Hepatocyte (in vitro differentiated cells): ENCODE measurements at places on chromosomes 12 and 14.

DNA sequence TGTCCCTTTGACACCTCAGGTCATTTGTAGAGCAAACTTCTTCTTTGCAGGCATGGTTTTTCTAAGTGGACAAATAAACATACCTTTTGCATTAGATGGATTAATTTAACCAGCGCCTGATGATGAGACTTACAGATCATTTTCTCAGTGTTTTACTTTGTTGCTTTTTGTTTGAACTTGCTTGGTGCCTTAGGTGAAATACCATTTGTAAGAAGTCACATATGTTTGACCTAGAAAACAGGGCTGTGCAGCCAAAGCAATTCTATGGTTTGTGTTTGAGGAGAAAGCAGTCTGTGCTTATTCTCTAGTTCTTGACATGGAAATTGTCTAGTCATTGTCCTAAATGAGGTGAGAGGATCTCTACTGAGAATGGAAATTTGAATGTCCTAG, 111.1 kb downstream of the DIP2B start:
- no peaks in the 10 kb centered on the region for H3K27me3 ChIP-seq
- DNase-seq: no peak
- no peaks in the 10 kb centered on the region for H3K36me3 ChIP-seq
- H3K27ac ChIP-seq: peak overlapping the region; percentile 34
- H3K4me3 ChIP-seq: no peak overlapping the region
- peaks cover 43% of the 10 kb centered on the region for H3K4me1 ChIP-seq

- no peak overlapping the region for H3K27ac ChIP-seq
- H3K36me3 ChIP-seq: no peaks in the 10 kb centered on the region
- H3K4me3 ChIP-seq: no peak overlapping the region
- no peaks in the 10 kb centered on the region for H3K27me3 ChIP-seq
- DNase-seq: no peak
- H3K4me1 ChIP-seq: no peaks in the 10 kb centered on the region
These were observed 12.8 kb downstream of the KCNC2 start for GRCh38 chr12:75196865-75197264.

DNA sequence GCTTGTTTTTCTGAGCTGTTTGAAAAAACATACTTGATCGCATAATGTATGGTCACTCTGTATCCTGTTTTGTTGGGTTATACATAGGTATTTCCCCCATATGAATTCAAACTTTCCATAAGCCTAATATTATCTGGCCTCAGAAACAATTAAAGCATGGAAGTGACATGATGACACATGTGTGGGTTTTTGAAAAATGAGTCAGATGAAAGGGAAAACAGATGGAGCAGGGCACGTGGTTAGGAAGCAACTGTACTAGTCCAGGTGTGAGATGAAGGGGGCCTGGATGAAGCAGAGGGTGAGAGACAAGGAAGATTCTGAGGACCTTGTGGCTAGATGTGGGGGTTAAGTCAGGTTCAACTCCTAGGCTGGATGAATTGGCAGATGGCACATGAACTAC, 92.7 kb upstream of the DNM1L start:
- no peak for DNase-seq
- H3K4me1 ChIP-seq: no peaks in the 10 kb centered on the region
- H3K36me3 ChIP-seq: no peaks in the 10 kb centered on the region
- H3K27me3 ChIP-seq: no peaks in the 10 kb centered on the region
- no peak overlapping the region for H3K27ac ChIP-seq

GRCh38 chr14:67990576-67990975, 171.0 kb downstream of the RAD51B start:
- peak overlapping the region; percentile 37 for H3K27ac ChIP-seq
- H3K4me3 ChIP-seq: no peak overlapping the region
- peaks cover 12% of the 10 kb centered on the region for H3K4me1 ChIP-seq
- DNase-seq: no peak
- no peaks in the 10 kb centered on the region for H3K36me3 ChIP-seq
- H3K27me3 ChIP-seq: no peaks in the 10 kb centered on the region

GRCh38 chr12:47903151-47903611, 1.6 kb downstream of the VDR start:
- DNase-seq: peak; percentile 44
- peaks cover 8% of the 10 kb centered on the region for H3K27me3 ChIP-seq
- no peak overlapping the region for H3K4me3 ChIP-seq
- no peak overlapping the region for H3K27ac ChIP-seq
- H3K4me1 ChIP-seq: peaks cover 34% of the 10 kb centered on the region
- H3K36me3 ChIP-seq: no peaks in the 10 kb centered on the region

DNA sequence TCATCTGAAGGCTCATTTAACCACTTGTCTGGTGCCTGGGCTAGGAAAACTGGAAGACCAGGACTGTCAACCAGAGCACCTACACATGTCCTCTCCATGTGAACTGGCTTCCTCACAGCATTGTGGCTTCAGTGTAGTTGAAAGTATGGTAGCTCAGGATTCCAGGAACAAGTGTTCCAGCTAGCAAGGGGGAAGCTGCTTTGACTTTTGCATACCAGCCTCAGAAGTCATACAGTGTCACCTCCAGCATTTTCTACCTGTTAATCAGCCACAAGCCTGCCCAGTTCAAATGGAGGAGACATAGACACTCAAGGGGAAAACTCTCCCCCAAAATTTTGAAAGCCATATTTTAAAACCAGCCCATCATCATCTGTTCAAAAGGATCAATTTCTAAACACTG, 212.8 kb upstream of the CAND1 start:
- H3K36me3 ChIP-seq: no peaks in the 10 kb centered on the region
- no peaks in the 10 kb centered on the region for H3K4me1 ChIP-seq
- no peak overlapping the region for H3K27ac ChIP-seq
- no peak for DNase-seq

DNA sequence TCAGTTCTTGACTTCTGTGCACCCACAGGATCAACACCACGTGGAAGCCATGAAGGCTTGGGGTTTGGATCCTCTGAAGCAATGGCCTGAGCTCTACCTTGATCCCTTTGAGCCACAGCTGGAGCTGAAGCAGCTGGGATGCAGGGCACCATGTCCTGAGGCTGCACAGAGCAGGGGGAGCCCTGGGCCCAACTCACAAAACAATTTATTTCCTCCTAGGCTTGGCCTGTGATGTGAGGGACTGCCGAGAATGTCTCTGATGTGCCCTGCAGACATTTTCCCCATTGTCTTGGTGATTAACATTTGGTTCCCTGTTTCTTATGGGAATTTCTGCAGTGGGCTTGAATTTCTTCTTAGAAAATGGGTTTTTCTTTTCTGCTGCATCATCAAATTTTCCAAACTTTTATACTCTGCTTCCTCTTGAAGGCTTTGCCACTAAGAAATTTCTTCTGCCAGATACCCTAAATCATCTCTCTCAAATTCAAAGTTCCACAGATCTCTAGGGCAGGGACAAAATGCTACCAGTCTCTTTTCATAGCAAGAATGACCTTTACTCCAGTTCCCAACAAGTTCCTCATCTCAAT, 288.2 kb downstream of the CCDC59 start:
- no peaks in the 10 kb centered on the region for H3K27me3 ChIP-seq
- H3K27ac ChIP-seq: no peak overlapping the region
- no peaks in the 10 kb centered on the region for H3K36me3 ChIP-seq
- no peak for DNase-seq
- no peaks in the 10 kb centered on the region for H3K4me1 ChIP-seq

- no peak overlapping the region for H3K4me3 ChIP-seq
- no peaks in the 10 kb centered on the region for H3K36me3 ChIP-seq
- peaks cover 3% of the 10 kb centered on the region for H3K27me3 ChIP-seq
- H3K27ac ChIP-seq: no peak overlapping the region
- no peaks in the 10 kb centered on the region for H3K4me1 ChIP-seq
- no peak for DNase-seq
These were observed 7.8 kb upstream of the NOVA1 start for GRCh38 chr14:26605602-26606001.

GRCh38 chr12:120199595-120200306, 1.2 kb downstream of the RPLP0 start:
- H3K36me3 ChIP-seq: peaks cover 2% of the 10 kb centered on the region
- H3K4me1 ChIP-seq: peaks cover 28% of the 10 kb centered on the region
- H3K27me3 ChIP-seq: no peaks in the 10 kb centered on the region
- H3K4me3 ChIP-seq: peak overlapping the region; percentile 44

- H3K4me3 ChIP-seq: no peak overlapping the region
- peak; percentile 79 for DNase-seq
- H3K27me3 ChIP-seq: peaks cover 3% of the 10 kb centered on the region
- no peak overlapping the region for H3K27ac ChIP-seq
- no peaks in the 10 kb centered on the region for H3K4me1 ChIP-seq
- H3K36me3 ChIP-seq: no peaks in the 10 kb centered on the region
These were observed 20.9 kb upstream of the ANO2 start for GRCh38 chr12:5965950-5966383.

- H3K4me3 ChIP-seq: no peak overlapping the region
- H3K36me3 ChIP-seq: no peaks in the 10 kb centered on the region
- no peak overlapping the region for H3K27ac ChIP-seq
- no peak for DNase-seq
- H3K27me3 ChIP-seq: no peaks in the 10 kb centered on the region
These were observed 187.4 kb upstream of the RASSF8 start for GRCh38 chr12:25771041-25771440.

DNA sequence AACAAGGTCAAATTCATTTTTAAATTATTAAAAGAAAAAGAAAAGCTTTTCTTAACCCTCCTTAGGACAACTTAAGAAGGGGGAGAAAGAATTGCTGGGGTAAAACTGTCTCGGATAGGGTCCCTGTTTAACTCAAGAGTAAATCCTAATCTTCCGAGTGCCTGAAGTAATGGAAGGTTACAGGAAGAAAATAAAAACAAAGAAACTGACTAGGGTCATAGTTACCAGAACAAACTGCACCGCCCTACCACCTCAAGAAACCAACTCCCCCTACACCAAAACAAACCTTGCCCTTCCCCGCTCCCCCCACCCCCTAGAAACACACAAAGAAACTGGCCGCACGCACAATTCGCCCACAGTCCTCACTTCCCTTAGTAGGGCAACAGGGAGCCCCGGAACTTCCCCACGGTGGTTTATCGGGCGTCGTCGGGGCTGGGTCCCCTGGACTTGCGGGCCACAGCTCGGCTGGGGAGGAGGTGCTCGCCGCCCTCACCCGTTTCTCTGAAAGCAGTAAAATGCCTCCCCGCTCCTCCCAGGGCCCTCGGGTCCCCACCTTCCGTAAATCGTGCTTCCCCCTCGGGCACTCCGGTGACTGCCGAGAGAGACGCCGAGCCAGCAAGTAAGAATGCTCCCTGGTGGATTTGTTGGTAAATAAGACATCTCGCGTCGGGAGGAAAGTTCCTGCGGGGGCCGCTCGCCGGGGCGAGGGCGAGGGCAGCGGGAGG, 2.4 kb downstream of the SINHCAF start:
- peak overlapping the region; percentile 67 for H3K4me3 ChIP-seq
- peak overlapping the region; percentile 99 for H3K27ac ChIP-seq
- no peak for DNase-seq
- H3K27me3 ChIP-seq: no peaks in the 10 kb centered on the region
- no peaks in the 10 kb centered on the region for H3K36me3 ChIP-seq

GRCh38 chr12:3920351-3921150, 47.4 kb upstream of the PARP11 start:
- H3K4me1 ChIP-seq: peaks cover 26% of the 10 kb centered on the region
- no peaks in the 10 kb centered on the region for H3K36me3 ChIP-seq
- H3K27ac ChIP-seq: peak overlapping the region; percentile 81
- no peak overlapping the region for H3K4me3 ChIP-seq
- H3K27me3 ChIP-seq: no peaks in the 10 kb centered on the region

- no peak for DNase-seq
- no peaks in the 10 kb centered on the region for H3K36me3 ChIP-seq
- H3K4me1 ChIP-seq: peaks cover 15% of the 10 kb centered on the region
- H3K27ac ChIP-seq: peak overlapping the region; percentile 58
- H3K4me3 ChIP-seq: no peak overlapping the region
These were observed 1.0 kb upstream of the SERPINA3 start for GRCh38 chr14:94611179-94611578.

- H3K4me1 ChIP-seq: no peaks in the 10 kb centered on the region
- no peak overlapping the region for H3K27ac ChIP-seq
- DNase-seq: peak; percentile 22
- no peak overlapping the region for H3K4me3 ChIP-seq
- H3K27me3 ChIP-seq: no peaks in the 10 kb centered on the region
These were observed 52.1 kb downstream of the AVPR1A start for GRCh38 chr12:63098851-63099250.

GRCh38 chr12:114935658-114936057, 251.7 kb upstream of the TBX3 start:
- no peak for DNase-seq
- H3K36me3 ChIP-seq: no peaks in the 10 kb centered on the region
- no peak overlapping the region for H3K4me3 ChIP-seq

DNA sequence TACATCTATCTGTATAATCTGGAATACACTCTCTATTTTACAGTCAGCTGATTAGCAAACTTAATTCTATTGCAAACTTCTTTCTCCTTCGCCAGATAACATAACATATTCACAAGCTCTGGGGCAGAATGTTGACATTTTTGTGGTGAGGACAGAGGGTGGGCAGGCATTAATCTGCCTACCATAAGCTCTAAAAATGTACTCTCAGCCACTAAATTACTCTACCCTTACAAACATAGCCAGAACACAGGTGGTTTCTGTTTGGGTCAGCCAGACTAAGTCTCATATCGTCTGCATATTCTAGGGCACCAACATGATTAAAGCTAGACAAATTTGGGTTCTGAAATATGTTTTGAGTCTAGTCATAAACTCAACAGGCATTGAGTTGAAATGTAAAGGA, 90.1 kb downstream of the SLC6A15 start:
- H3K27ac ChIP-seq: no peak overlapping the region
- DNase-seq: no peak
- H3K36me3 ChIP-seq: no peaks in the 10 kb centered on the region
- H3K4me3 ChIP-seq: no peak overlapping the region
- no peaks in the 10 kb centered on the region for H3K4me1 ChIP-seq

DNA sequence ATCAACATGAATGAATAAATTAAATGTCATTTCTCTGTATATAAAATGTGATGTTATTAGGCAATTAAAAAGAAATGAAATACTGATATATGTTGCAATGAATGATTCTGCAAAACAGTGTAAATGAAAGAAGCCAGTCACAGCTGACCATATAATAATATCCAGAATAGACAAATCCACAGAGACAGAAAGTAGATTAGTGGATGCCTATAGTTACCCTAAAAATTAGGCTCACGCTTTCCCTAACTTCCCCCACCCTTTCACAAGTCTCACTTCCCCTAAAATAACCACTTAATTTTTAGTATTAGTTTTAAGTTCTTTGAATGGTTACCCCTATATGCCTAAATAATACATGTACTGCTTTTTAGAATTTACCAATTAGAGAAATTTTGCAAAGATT, 348.9 kb upstream of the FAR2 start:
- peaks cover 5% of the 10 kb centered on the region for H3K4me1 ChIP-seq
- H3K36me3 ChIP-seq: no peaks in the 10 kb centered on the region
- peak overlapping the region; percentile 24 for H3K27ac ChIP-seq
- H3K27me3 ChIP-seq: no peaks in the 10 kb centered on the region

DNA sequence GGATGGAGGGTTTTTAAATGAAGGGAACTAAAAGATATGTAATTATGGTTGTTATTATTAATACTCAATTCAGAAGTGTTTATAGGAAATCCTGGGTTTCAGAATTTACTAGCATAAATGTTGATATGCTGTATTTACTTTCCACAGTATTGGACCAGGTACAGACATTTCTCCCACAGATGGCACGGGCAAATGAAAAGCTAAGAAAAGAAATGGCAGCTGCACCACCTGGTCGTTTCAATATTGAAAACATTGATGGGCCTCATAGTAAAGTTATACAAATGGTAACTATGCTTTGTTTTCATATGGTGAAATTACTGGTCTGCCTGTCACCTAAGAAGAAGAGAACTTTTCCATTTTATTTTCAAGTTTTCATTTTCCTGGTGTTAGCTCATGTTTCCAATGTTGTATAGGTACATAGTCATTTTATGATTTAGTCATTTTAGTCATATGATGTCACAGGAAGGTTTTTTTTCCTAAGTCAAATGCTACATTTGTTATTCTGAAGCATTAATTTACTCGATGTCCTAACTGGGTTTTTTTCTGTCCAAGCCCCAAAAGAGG, 5.5 kb downstream of the NOPCHAP1 start:
- no peak for DNase-seq
- H3K36me3 ChIP-seq: no peaks in the 10 kb centered on the region
